ENCODE measurements at places on chromosomes 12 and 14.

GRCh38 chr14:99918781-99919180, 125.6 kb downstream of the EML1 start:
- DNase-seq = no peak

GRCh38 chr14:58048219-58048618, 103.8 kb downstream of the ARMH4 start:
- DNase-seq = no peak

DNA sequence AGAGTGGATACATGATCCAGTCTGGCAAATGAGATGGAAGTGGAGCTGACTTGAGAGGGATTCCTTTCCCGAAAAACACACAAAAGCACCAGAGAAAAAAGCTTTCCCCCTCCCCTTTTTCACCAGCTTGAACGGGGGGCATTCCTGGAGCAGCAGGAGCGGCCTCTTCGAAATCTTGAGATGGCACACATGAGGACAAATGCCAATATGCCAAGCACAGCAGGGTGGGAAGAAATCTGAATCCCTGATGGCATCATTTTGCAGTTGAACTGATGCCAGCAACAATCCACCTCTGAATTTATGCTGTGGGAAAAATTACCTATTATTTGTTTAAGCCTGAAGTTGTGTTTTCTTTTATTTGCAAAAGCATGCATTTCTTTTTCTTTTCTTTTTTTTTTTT, 29.7 kb upstream of the BICD1 start:
- no peak for DNase-seq

- no peak for DNase-seq
These were observed 3.3 kb upstream of the RASAL1 start for GRCh38 chr12:113138826-113139225.

GRCh38 chr14:102927878-102928411, 5.5 kb downstream of the AMN start:
- no peak for DNase-seq

DNA sequence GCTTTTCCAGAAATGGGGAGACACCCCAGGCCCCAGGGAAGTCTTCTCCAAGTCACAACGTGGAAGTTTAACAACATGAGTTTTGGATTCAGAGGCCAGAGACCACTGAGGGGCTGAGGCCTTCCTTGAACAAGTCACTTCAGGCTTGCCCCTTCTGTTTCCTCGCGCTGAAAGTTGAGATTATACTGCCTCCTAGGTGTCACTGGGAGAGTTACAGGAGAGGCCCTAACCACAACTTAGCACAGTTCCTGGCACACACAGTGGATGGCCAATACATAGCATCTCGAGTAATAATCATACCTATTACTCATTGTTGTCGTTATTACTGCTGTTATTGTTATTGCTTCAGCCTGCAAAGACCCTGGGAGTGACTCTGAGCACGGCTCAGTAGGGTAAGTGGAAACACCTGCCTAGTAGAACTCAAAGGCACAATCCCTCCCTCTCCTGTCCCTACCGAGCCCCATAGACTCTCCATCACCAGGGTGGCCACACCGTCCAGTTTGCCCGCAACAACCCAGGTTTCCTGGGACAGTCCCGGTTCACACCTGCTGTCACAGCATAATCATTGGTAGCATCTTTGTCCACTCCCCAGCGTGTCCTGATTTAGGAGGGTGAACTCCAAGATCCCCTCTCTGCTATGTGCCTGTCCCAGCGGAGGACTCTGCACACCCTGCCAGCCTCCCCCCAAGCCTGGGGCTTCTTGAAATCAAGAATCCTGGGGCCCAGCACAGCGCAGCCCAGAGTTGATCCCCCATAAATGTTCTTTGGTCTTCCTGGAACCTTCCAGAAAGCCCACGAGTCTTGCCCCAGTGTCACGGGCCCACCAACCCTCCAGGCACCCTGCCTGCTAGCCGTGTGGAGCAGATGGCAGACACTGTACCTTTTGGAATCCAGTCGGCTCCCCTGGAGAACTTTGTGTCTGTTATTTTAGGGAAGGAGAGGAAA, 85.0 kb downstream of the SYNE3 start:
- DNase-seq = no peak

DNA sequence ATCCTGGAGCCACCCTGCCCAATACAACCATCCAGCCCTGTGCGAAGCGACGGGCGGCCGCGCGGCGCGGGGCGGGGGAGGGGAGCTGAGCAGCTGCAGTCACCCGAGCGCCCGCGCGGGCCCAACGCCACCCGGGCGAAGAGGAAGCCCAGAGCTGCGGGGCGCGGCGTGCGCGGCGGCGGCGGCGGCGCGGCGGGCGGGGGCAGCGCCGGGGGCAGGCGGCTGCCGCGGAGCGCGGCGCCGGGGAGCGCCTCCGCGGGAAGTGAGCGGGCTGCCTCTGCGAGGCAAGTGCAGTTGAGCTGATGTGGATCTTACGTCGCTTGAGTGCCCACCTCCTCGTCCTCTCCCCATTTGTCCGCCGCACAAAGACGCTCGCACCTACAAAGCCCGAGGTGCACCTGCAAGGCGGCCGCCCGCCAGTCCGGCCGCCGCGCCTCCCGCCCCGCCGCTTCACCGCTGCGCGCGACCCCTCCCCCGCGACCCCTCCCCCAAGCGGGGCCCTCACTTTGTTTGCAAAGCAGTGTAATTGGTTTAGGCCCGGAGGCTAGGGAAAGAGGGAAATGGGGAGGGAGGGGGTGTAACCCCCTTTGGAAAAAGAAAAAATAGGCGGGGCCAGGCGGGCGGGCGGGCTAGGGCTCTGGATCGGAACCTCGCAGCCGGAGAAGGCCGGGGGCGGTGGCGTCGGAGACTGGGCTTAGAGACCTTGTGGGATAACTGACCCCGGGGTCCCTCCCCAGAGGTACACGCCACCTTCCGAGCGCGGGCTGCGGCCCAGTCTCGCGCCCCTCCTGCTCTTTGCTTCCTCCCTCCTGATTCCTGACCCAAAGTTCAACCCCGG, at the start of the genes FOXA1 and TTC6:
FOXA1 (minus strand) TSS at position 279 of the 838 bp plus-strand sequence; CDS start at position 2, 277 bp downstream.
TTC6 (plus strand) TSS at position 659 of the 838 bp plus-strand sequence. CDS start 26,436 bp downstream, outside the sequence.
- no peak for DNase-seq

- no peak for DNase-seq
These were observed 760 bp downstream of the TMEM19 start for GRCh38 chr12:71686658-71687025.

GRCh38 chr14:102262929-102263462, 42.0 kb downstream of the MOK start:
- DNase-seq = no peak

DNA sequence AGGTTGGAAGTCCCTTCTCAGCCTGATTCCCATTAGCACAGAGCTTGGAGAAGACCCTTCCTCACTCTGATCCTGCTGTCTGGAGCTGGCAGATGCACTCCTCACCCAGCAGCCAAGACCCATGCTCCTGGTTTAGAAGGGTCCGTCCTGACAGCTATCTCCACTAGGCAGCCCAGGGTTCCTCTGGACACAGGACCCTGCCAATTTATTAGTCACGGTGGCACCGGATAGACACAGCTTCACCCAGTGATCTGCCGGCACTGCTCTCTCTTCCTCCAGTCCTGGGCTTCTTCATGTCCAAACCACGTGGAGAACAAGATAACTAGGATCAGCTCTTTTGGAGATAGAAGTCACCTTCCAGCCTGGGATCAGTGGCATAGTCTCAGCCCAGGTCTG, 26.2 kb upstream of the TCL1B start:
- no peak for DNase-seq

- no peak for DNase-seq
These were observed 52.5 kb downstream of the BEGAIN start for GRCh38 chr14:100534528-100535286.

- DNase-seq = no peak
These were observed 1.9 kb downstream of the DUSP16 start for GRCh38 chr12:12560587-12561370.

DNA sequence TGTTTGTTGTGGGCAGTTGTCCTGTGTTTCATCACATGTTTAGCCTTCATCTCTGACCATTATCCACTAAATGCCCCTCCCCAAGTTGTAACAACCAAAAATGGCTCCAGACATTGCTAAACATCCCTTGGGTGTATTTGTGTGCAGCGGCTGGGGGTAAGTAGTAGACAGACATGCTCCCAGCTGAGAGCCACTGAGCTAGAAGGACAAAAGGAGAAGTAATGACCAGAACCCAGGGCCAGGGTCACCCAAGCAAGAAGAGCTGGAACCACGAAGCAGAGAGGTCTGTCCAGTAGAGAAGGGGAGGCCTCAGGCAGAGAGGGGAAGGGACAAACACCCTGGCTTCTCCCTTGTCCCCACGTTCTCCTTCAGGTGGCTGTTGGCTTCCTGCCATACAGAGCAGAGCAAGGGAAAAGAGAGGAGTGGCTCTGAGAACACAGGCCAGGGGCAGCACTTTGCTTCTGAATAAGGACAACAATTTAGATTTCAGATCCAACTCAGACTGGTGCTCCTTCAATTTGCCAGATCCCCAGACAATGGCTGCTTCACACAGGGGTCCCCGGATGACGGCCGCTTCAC, 55.2 kb downstream of the NDUFA12 start:
- DNase-seq = no peak

DNA sequence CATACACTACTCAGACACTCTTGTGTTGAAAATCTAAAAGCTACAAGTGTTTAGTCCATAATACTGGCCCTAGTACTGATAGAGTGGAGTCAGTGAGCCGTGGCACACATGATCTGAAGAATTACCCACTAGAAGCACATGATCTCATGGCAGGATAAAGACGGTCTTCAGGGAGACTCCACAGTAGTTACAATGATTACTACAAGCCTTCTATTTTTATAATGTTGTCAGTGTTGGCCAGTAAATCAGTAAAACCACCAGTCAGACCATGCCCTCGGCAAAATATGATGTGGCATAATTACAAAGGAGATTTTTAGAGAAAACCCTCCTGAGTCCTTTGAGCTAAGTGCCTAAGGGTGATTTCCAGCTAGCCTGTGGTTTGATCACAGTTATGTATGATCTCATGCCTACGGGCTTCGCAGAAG, 114.9 kb downstream of the PDZRN4 start:
- no peak for DNase-seq

DNA sequence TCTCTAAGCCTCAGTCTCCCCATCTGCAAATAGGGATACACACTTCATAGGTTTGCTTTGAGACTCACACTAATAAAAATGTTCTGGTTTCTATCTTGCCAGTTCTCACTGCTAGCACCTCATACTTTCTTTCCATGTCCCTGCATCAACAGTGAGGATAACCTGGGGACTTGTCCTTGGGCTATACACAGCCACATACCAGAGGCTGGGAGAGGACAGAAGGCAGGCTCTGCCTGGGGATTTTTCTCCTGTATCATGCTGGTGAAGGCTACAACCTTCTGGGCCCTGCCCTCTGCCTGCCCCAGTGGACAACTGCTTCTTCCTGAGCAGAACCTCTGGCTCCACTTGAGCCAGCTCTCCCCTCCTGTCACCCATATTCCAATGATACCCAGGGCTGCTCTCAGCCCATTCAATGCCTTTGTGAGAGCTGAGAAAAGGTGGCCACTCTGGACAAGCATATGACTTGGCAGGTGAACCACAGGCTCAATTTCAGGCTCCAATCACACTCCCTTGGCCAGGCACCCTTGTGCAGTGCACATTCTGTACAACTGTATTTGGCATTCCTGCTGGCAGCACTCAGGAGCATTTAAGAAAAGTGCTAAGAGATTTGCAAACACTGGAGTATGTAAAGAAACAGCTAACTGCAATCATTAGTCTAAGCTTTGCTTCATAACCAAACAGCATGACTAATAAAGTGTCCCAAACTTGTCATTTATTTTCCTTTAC, 135.8 kb upstream of the VRK1 start:
- no peak for DNase-seq

DNA sequence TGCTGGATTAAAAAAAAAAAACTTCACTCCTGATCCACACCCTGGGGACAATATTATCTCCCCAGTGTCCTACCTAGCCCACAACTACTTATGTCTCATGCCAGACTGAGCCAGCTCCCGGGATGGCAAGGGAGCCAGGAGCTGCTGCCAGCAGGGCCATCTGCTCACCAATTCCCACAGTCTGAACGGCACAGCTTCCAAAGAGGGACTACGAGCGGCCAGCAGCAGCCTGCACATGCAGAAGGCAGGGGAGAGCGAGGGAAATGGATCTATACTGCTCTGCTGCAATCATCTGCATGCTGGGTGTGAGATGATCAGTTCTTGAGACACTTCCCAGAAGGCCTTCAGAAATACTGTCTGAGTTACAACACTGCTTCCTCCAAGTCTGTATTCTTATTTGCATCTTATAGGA, 11.1 kb downstream of the SSH1 start:
- no peak for DNase-seq

DNA sequence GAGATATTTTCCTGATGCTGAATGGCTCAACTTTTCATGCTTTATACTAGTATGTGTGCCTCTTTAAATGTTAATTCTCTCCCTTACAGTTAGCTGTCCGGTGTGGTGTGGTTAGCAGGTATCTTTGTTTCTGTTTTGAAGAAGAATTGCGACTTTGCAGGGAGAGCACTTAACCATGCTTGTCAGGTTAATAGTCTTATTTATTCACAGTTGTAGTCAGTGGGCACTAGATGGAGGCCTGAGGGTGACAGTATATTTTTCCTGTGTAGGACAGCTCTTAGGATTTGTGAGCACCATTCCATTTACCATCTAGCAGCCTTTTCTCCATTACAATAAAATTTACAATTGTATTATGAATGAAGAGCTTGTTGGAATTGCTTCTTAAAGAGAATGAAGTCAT, 34.9 kb downstream of the PDE3A start:
- DNase-seq = no peak

DNA sequence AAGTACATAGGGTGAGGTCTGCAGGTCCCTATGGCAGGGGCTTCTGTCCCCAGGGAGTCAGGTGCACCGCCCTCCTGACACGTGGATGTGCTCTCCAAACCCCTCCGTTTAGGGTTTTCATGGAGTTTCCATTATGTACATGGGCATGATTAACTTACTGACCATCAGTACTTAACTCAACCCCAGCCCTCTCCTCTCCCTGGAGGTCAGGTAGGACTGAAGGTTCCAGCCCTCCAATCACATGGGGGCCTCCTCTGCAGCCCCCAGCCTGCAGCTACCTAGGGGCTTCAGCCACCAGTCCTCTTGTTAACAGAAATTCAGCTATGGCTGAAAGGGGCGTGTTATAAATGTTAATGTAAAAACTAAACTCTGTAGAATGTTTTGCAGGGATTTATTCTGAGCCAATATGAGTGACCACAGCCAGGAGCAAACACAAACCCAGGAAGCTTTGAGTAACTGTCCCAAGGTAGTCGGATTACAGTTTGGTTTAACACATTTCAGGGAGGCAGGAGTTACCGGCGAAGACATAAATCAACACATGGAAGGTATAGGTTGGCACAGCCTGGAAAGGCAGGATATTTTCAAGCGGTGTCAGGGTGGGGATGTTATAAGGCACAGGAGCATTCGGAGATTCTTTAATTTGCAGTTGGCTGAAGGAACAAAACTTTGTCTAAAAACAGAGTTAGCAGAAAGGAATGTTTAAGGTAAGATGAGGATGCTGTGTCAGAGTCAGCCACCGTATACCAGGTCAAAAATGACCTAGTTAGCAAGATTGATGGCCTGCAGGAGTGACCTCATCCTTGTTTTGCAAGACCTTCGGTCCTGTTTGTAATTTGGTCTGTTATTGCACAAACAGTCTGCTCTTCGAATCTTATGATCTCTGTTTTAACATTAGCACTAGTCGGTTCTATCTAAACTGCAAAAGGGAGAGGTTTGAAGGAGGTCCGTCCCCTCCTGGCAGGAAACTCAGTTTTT, 75.2 kb downstream of the TNFAIP2 start:
- DNase-seq = peak; percentile 27
